ENCODE measurements at places on chromosomes 4 and X.

DNA sequence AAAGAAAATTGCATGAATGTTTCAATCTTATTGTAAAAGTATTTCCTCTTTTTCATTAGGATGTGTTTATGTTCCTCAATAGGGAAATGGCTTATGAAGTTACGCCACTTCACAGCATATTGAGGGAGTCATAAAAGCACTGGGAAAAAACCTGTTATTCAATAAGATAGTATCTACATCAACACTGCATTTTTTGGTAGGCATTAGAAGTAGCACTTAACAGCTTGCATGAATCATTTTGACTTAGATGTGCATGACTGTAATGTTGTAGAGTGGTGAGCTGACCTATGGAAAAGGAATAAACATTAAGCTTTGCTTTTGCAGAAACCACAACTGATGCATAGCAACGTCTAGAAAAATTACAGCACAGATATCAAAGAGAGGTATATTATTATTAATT is 111.2 kb upstream of the GRXCR1 start:
- no peak for DNase-seq

DNA sequence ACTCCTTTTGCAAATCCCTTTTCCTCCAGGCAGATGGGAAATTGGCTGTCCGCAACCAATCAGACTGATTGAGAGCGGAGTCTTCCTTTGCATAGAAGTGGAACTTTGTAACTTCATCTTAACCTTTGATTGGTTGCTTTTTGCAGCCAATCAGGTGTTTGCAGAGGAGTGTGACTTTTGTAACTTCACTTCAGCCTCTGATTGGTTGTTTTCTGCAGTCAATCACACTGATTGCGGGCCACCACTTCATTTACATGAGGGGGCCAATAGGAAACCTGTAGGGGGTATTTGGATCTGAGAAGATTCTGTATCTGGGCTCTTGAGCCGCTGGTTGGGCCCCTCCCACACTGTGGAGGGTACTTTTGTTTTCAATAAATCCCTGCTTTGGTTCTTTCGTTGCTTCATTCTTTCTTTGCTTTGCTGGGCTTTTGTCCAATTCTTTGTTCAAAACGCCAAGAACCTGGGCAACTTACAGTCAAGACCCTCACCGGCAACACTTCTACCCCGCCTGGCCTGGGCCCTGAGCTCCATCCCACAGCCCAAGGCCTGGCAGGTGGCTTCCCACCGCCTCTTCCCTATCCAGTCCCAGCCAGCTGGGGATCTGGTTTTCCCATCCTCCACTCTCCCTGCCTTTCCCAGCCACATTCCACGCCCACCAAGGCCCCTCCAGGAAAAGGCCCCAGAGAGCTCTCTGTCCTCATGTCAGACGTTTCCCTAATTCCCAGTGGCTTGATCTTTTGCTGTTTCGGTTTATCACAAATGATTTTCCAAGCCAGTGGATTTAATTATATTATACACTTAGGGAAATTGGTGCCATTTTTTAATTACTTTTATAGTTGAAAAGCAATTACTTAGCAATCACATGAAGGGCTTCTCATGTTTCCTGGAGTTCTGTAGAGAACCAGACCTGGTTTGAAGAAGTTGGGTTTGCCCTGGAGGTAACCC is 110.2 kb upstream of the STX18 start:
- DNase-seq = no peak

DNA sequence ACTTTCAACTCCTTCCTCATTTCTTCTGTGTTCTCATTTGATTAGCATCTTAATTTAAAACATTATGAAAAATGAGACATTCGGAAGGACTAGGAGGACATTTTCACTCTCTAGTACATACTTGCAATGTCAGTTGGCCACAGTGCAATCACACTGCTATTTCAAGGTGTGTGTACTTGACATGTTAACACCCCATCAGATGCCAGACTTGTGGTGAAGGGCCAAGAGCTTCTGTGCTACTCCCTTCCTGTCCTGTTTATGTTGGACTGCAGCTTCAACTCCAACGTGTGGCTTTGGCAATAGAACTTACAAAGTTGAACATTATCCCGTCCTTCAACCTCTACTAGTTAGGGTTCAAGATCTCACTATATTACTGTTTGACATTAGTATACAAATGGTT is 221.0 kb downstream of the PALLD start:
- no peak for DNase-seq

- no peak for DNase-seq
Observed at GRCh38 chrX:50874876-50875275, 35.7 kb upstream of the BMP15 start.

DNA sequence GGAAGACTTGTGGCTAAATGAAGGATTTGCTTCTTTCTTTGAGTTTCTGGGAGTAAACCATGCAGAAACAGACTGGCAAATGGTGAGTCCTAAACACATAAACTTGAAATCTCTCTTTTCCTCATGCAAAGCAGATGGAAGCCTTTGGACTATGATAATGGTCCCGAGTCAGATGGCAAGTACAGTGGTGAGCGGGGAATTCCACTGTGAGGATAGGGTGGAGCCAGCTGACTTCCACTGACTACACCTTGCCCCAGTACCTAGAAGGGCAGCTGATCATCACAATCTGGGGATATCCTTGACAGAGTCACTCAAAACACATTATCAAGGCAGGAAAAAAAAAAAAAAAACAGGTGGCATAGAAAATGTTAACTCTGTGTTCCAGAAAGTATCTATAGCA is 34.3 kb downstream of the ENPEP start:
- no peak for DNase-seq

DNA sequence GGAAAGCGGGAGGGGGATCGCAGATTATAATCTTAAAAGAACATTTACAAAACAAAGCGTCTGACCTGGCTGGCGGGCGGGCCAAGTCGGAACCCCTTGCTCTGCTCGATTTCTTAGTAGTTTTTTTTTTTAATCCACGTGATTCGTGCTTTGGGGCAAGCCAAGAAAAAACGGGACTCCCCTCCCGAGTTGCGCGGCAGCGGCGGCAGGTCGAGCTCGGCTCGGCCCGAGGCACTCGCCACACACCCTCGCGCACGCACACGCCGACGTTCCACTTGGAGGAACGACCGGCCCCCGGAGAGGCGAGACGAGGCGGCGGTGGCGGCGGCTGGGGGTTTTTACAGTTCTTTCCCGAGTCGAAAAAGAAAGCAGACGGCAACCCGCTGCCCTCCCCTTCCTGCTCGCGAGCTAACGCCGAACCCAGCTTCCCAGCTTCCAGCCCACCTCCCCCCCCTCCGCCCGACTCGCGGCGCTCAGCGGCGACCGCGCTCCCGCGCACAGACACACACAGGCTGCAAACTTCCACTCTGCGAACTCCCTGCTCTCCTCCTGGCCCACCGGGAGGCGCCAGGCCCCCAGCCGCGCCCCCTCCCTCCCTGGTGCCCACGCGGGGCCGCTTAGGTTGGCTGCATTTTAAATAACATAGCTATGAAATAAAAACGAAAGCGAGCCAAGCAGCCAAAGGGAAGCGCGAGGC is 1.2 kb downstream of the BCOR start:
- DNase-seq = no peak

- no peak for DNase-seq
Observed at GRCh38 chrX:55767100-55767499, 49.6 kb downstream of the RRAGB start.

- no peak for DNase-seq
Observed at GRCh38 chrX:1597345-1598020, 6.1 kb downstream of the AKAP17A start.

GRCh38 chrX:132171478-132171877 is 43.7 kb upstream of the FRMD7 start:
- DNase-seq = no peak

GRCh38 chr4:37978248-37978924 is 18.2 kb downstream of the PTTG2 start:
- no peak for DNase-seq

- no peak for DNase-seq
Observed at GRCh38 chr4:142222127-142222526, 585.7 kb downstream of the IL15 start.

- DNase-seq = no peak
Observed at GRCh38 chrX:47612418-47612817, 7.2 kb downstream of the SYN1 start.
